ENCODE measurements at places on chromosomes 1 and 21.
A peak's percentile ranks its signal among the peaks of the same experiment; 100 is the strongest.

DNA sequence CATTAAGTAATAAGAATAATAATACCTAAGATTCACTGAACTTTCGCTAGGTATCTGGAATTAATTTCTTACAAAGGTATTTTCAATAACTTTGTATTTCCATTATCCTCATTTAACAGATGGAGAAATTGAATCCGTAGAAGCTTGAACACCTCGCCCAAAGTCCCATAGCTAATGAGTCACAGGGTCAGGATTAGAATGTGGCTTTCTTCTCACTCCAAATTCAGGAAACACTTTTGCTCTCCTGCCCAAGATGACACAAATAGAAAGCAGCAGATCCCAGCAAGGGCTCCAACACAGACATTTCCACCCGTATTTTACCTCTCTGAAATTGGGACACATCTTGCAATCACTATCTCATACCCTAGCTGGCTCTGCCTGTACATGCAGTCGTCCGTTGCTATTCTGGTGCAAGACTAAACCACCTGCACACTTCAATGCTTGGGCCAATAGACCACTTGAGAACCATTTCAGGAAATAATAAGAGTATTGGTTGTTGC is 125.9 kb upstream of the GREM2 start:
- no peak for DNase-seq

DNA sequence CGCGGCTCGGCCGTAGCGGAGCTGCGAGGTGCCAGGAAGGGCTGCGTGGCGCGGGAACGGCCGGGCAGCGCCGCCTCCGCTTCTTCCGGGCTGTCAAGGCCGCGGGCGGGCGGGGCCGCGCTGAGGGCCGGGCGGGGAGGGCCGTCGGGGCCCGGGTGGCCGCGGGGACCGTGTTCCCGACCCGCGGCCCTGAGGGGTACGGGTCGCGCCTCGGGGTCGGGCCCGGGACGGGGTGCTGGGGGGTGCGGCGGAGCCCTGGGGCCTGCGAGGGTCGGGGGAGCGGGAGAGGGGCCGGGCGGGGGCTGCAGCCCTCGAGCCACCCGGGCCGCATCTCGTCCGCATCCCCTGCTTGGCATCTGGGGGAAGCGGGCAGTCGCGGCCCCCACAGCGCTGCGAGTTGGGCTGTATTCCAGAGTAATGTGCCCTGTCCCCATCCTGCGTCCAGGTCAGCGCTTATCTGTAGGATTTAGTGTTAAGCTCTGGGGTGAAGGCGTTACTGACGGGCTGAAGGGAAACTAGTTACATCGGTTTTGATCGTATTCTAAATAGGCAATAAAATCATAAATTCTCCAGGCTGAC is 379 bp downstream of the RER1 start:
- no peak for DNase-seq

DNA sequence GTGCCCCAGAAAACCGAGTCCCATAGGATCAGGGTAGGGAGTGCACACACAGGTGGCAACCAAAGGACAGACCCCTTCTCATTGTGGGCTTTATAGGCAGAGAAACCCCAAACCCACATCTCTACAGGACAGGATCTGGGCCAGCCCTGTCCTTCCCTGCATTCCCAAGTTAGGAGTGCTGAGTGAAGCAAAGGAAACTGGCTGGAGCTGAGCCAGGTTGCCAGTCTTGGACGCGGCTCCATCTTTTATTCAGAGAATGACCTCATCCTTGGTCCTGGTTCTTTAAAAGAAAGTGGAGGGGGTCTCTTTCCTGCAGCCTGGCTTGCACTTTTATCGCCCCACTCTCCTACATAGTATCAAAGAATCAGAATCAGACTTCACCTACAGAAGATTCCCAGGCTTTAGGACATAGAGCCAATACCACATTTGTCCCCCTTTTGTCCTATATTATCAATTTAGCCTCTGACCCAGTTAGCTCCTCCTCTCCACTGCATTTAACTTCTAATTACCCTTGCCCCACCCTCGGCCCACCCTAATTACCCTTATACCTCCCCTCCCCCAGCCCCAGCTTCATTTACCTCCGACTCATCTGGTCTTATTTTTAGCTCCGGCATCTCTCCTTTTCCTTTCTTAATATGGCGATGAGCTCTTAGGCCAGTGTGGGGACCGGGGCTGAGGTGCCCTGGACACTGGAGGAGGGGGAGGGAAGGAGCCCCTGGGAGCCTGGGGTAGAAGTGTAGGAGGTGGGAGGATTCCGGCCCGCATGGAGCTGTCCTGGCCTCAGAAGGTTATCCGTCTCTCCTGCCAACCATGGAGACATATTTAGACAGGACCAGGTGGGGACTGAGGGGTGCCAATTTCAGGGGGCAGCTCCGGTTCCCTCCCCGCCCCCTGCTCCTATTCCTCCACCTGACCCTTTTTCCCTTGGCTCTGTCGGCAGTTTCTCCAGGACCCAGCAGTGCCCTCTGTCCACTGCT is at the start of gene CASQ1:
TSS of gene CASQ1 (plus strand) at position 927 of the 977 bp plus-strand sequence. CDS start 177 bp downstream, outside the sequence.
- peak; percentile 80 for DNase-seq

DNA sequence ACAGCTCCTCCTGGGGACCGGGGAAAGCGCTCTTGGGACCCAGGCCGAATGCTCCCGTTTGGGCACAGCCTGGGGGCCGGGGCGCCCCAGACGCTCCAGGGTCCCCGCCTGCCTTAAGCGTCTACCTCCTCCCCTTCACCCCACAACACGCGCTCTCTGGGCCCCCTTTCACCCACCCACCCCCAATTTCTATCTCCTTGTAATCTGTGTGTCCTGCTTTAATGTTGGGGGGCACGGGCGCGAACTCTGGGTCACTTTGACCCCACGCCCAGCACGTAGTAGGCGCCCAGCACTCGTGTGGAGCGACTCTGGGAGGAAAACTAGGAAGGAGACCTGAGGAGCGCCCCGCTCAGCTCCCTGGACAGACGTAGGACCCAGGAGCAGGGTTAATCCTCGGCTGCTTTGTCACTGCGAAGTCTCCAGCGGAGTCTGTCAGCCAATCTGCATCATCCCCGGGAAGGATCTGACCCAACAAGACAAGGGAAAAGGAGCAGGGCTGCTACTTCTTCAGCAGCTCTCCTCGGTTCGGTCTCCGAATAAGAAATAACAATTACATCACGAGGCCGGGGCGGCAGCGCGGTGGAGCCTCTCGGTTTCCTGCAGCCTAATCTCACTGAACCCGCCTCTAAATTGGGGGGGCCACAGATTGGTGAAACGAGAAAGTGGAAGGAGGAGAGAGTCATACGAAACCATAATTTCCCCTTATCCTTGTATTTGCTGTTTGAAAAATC is 757 bp upstream of the NRIP1 start:
- peak; percentile 83 for DNase-seq

DNA sequence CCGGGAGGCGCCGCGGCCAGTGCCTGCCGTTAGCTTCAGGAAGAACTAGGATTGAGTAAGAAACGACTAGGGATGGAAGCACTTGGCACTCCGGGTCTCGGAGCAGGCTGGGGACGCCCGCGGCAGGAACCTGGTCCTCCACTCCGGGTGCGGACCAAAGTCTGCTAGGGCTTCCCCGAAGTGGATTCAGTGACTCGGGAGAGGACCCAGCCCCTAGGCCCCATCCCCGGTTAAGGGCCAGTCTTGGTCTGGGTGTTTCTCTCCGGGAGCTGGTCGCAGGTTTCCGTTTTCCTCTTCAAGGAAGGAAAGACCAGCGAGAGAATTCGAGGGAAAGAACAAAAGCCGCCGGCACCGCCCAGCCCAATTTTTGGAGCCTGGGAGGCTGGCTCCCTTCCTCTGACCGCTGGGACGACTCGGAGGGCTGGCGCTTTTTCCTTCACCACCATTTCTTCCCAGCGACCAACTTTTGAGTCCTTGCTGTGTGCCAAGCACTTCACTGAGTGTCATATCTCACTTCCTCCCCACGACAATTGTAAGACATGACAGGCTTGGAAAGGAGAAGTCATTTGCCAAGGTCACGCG is 16.8 kb upstream of the STMN1 start:
- peak; percentile 81 for DNase-seq
